ENCODE measurements at places on chromosomes 7 and 10. TPM values are rescaled to one million over a fixed set of nuclear protein-coding genes. Genes with fewer than 3 reads are reported as not detected.

Gene SPDYE1
- not detected for total RNA-seq

Gene KIN
- total RNA-seq, result 9.1 TPM

- H3K27ac ChIP-seq, result no peak overlapping the region
- no peaks in the 10 kb centered on the region for H3K36me3 ChIP-seq
- no peaks in the 10 kb centered on the region for H3K27me3 ChIP-seq
These were observed 16.0 kb downstream of the UBE2D1 start for GRCh38 chr10:58350619-58351323.

GRCh38 chr7:66013938-66014337, 31.9 kb upstream of the GUSB start:
- H3K4me1 ChIP-seq, result no peaks in the 10 kb centered on the region
- H3K27me3 ChIP-seq, result no peaks in the 10 kb centered on the region
- no peaks in the 10 kb centered on the region for H3K36me3 ChIP-seq

- no peaks in the 10 kb centered on the region for H3K27me3 ChIP-seq
- no peak overlapping the region for H3K4me3 ChIP-seq
- H3K27ac ChIP-seq, result no peak overlapping the region
- no peaks in the 10 kb centered on the region for H3K36me3 ChIP-seq
- no peak for DNase-seq
These were observed 675.4 kb upstream of the FOXK1 start for GRCh38 chr7:4006687-4007086.

- H3K4me3 ChIP-seq, result no peak overlapping the region
- no peaks in the 10 kb centered on the region for H3K27me3 ChIP-seq
- H3K27ac ChIP-seq, result no peak overlapping the region
These were observed 337.5 kb upstream of the CNTNAP2 start for GRCh38 chr7:145779140-145779539.

Gene FBXL13
- total RNA-seq, result not detected

GRCh38 chr7:126953461-126953860, 299.3 kb downstream of the GRM8 start:
- H3K27ac ChIP-seq, result no peak overlapping the region
- no peaks in the 10 kb centered on the region for H3K27me3 ChIP-seq
- no peaks in the 10 kb centered on the region for H3K36me3 ChIP-seq
- no peak for DNase-seq
- H3K4me1 ChIP-seq, result no peaks in the 10 kb centered on the region

Gene SKIDA1
- total RNA-seq, result 0.10 TPM

- H3K27ac ChIP-seq, result no peak overlapping the region
- no peaks in the 10 kb centered on the region for H3K36me3 ChIP-seq
- no peak for DNase-seq
- peaks cover 4% of the 10 kb centered on the region for H3K4me1 ChIP-seq
These were observed 83.7 kb downstream of the JMJD1C start for GRCh38 chr10:63382066-63382465.

Gene MRLN
- not detected for total RNA-seq

GRCh38 chr7:76372984-76373833, 14.4 kb upstream of the YWHAG start:
- H3K27ac ChIP-seq, result no peak overlapping the region
- no peak for DNase-seq
- no peaks in the 10 kb centered on the region for H3K4me1 ChIP-seq

DNA sequence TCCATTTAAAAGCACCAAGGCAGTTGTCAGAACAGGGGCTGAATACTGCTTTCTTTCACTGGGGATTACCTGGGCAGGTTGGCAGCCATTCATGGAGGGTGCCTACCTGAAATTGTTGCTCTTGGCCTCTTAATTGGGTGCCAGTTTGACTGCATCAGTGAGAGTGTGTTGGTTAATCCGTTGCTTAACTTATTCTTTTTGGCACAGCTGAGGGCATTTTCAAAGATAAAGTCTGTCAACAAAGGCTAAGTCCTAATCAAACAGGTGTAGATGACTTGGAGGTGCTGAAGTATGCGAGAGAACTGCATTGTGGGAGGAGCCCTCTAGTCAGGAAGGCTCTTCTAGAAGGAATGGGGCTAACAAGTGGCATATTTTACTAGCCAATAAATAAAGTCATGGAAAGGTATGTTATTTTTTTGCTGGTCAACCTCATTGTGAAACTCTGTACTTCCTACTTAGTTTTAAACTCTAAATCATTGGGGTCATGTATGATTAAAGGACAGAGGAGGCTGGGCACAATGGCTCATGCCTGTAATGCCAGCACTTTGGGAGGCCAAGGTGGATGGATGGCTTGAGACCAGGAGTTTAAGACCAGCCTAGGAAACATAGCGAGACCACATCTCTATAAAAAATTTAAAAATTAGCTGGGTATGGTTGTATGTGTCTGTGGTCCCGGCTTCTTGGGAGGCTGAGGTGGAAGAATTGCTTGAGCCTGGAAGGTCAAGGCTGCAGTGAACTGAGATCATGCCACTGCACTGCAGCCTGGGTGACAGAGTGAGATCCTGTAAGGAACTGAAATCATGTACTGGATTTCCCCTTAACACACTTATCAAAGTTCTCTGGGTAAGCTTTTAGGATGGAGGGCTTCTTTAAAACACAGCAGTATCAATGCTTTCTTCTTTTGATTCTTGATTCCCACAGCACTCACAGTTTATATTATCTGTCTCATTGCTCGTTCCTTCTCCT, 134.1 kb downstream of the LRMDA start:
- H3K36me3 ChIP-seq, result no peaks in the 10 kb centered on the region
- DNase-seq, result no peak
- H3K27me3 ChIP-seq, result no peaks in the 10 kb centered on the region
- no peak overlapping the region for H3K27ac ChIP-seq
- no peak overlapping the region for H3K4me3 ChIP-seq

GRCh38 chr10:4546500-4546899, 279.5 kb upstream of the AKR1E2 start:
- H3K36me3 ChIP-seq, result no peaks in the 10 kb centered on the region
- no peak overlapping the region for H3K4me3 ChIP-seq
- DNase-seq, result no peak
- no peak overlapping the region for H3K27ac ChIP-seq
- H3K27me3 ChIP-seq, result no peaks in the 10 kb centered on the region

Gene PPP1R9A
- total RNA-seq, result not detected

GRCh38 chr10:123132576-123133477, 2.9 kb upstream of the HMX3 start:
- H3K27me3 ChIP-seq, result peaks cover 56% of the 10 kb centered on the region
- no peak overlapping the region for H3K27ac ChIP-seq
- peaks cover 53% of the 10 kb centered on the region for H3K4me1 ChIP-seq
- no peaks in the 10 kb centered on the region for H3K36me3 ChIP-seq
- peak; percentile 89 for DNase-seq

DNA sequence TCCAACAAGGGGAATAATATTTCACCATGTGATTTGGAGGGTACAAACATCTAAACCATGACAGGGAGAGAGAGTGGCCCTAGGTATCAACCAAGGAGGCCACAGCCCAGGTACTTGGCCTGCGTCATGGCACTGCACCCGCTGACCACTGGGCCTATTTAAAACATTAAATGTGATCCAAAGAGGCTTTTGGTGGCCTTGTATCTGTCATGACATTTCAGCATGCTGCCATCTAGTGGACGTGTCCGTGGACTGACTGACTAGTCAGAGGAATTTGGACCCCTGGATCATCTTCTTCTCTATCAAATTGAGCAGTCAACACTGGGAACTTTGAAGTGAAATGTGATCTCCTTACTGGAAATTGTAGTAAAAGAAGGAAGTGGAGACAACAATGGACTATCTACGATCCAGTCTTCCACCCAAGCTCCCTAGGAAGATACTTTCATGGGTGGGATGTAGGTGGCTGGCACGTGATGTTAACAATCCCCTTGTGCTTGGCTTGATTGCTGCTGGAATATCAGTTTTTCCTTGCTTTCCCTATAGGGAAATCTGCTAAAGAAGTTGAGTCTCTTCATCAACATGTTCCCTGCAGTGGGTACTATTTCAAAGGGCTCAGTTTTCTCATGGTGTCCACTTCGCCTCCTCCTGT, 24.6 kb upstream of the ITGA8 start:
- no peak overlapping the region for H3K27ac ChIP-seq
- H3K4me1 ChIP-seq, result no peaks in the 10 kb centered on the region
- H3K4me3 ChIP-seq, result no peak overlapping the region
- no peaks in the 10 kb centered on the region for H3K27me3 ChIP-seq
- H3K36me3 ChIP-seq, result no peaks in the 10 kb centered on the region

Data from CD4-positive, CD25-positive, alpha-beta regulatory T cell (primary cell).